ENCODE measurements at places on chromosomes 6 and 20.

GRCh38 chr6:56255349-56255748 is 8.0 kb upstream of the COL21A1 start:
- no peak for DNase-seq

GRCh38 chr20:49916146-49917002 is 1.0 kb upstream of the SPATA2 start:
- DNase-seq = no peak

- DNase-seq = no peak
Measured at GRCh38 chr6:47358440-47359225, 48.9 kb upstream of the TNFRSF21 start.

- DNase-seq = no peak
Measured at GRCh38 chr6:136161950-136162349, 88.2 kb downstream of the MTFR2 start.

DNA sequence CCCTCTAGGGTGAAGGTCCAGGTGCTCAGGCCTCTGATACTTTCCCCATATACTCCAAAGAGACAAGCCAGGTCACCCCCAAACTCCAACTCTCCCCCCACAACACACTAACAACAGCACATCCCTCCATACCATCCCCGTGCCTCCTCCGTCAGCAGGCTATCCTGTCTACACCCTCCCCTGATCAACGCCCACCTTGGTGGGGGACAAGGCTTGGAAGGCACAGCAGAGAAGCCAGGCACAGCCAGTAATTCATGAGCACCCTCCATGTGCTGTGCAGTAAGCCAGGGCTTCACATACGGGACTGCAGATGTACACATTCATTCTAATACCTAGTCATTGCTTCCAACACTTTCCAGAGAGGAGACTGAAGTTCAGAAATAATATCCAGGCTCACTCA is 57.6 kb downstream of the TRERF1 start:
- DNase-seq = no peak

DNA sequence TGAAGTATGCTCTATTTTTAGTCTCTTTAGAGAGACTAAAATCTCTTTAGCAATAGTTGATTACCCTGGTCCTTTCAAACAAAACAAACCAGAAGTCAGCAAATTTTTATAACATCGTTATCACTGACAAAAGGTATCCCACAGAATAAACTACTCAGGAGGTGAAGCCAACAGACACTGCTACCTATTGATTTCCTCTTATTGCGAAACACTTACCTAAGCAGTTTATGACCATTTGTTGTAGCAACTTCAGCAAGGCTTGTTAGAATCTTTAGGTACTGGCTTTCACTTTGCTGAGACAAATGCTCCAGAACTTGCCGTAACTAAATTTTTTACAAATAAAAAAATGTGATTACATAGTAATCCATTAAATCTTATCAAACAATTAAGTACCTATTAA is 64.4 kb downstream of the HACE1 start:
- no peak for DNase-seq

DNA sequence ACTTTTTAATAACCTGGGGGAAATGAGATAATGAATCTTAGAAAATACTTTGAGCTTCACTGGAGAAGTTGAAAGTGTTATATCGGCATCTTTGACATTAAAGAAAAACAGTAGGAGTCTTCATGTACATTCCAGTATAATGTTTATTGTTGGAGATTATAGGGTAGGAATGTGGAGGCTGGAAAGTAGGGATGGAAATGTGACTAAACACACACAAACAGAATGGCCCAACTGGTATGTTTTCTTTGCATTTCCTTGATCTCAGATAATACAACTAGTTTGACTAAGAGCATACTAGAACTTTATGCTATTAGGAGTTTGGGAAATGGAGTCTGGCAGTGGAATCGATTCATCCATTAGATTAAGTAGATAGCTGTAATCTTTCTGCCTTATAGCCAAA is 10.1 kb upstream of the BAG2 start:
- DNase-seq = no peak

DNA sequence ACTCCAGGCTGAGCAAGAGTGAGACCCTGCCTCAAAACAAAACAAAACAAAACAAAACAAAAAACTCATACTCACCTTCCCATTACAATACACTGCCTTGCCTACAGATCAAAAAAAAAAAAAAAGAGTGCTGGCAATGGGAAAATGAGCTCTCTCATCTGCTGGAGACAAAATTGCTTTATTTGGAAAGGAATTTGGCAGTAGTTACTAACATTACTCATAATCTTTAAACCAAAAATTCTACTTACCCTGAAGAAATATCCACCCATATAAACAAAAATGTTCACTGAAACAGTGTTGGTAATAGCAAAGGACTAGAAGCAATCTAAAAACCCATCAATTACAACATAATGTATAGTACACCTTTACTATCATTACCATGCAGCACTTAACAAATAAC is 120.4 kb downstream of the RNGTT start:
- no peak for DNase-seq

- DNase-seq = no peak
Measured at GRCh38 chr20:21019814-21020658, 86.1 kb downstream of the LINC00237 start.

DNA sequence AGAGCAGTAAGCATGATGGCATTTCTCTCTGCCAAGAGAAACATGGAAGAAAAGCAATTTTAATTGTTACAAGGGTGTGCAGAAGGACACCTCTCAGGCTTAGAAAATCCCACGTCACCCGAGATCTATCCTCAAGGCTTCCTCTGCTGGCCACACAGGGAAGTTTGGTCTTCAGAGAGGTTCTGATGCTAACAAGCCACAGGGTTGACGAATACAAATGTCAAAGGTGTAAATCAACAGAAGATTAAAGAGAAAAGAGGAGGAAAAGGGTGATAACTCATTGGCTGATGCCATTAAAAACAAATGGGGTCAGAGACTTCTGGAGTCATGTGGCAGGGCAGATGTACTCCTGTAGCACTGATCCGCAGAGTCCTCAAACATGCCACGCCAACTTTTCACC is 33.6 kb upstream of the SPDEF start:
- DNase-seq = no peak

- peak; percentile 63 for DNase-seq
Measured at GRCh38 chr6:37239950-37240713, 17.4 kb upstream of the TBC1D22B start.

DNA sequence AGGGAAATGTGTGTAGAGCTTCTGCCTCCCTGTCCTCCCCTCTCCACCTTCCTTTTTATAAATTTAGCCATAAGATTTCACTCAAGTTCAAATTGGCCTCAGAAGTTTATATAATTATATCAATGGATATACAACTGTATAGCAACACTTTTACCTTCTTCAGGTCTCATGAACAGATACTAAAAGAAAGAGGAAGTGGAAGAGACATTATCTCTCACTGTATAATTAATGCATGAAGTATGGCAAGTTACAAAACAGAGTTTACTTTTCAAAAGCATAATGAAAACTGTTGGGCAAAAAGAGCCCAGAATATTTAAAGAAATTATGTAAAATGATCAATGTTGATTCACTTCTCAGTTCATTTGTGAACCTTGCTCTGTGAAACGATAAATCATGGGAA is 99.7 kb downstream of the PDE7B start:
- no peak for DNase-seq

DNA sequence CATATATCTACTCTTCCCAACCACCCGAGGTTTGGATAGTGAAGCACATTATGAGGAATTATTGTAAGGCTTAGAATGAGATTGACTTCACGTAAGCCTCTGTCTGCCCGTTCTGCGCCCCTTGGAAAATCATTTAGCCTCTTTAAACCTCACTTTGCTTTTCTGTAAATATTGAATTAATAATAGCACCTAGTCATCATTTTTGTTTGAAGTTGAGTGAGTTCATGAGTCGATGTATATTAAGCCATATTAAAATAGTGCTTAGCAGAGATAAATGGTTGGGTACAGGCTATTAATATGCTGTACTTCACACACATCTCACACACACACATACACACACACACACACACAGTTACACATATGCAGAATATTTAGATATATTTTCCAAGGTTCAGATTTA is 344.8 kb upstream of the EYS start:
- DNase-seq = no peak

- no peak for DNase-seq
Measured at GRCh38 chr6:25423358-25423757, 144.2 kb downstream of the CARMIL1 start.

GRCh38 chr6:155272353-155273232 is 8.8 kb downstream of the CLDN20 start:
- no peak for DNase-seq

- no peak for DNase-seq
Measured at GRCh38 chr6:156731396-156731795, 45.8 kb upstream of the ARID1B start.

DNA sequence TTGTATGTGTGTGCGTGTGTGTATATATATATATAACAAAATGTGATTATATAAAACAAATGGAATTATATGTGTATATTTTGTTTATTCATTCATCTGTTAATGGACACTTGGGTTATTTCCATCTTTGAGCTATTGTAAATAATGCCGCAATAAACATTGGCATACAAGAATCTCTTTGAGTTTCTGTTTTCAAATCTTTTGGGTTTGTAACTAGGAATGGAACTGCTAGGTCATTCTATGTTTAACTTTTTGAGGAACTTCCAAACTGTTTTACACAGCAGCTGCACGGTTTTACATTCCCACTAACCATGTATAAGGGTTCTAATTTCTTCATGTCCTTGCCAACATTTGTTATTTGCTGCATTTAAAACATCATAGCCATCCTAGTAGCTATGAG is 39.9 kb upstream of the TGM2 start:
- no peak for DNase-seq

GRCh38 chr20:59015411-59015810 is 3.8 kb upstream of the TUBB1 start:
- no peak for DNase-seq

- no peak for DNase-seq
Measured at GRCh38 chr6:37745748-37746147, 48.1 kb upstream of the MDGA1 start.

- no peak for DNase-seq
Measured at GRCh38 chr6:9487128-9487527, 927.7 kb downstream of the TFAP2A start.

DNA sequence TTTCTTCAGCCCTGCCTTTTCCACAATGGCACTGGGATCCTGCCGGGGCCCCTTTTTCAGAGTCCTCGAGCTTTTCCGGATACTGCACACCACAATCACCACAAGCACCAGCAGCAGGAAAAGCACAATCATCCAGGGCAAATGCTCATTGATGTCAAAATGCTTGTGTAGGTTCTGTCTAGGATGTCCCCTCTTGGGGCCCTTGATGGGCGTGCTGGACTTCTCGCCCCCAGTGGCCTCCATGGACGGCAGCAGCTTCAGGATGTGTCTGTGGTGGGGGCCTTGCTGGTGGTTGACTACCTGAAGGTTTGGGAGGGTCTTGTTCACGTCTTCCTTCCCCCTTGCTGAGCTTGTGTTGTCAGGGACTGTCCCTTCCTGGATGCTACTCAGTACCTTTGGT is 25.7 kb downstream of the TNFRSF21 start:
- no peak for DNase-seq

Data from NCI-H187 (cell line).